ENCODE measurements at places on chromosomes 2 and 18.

DNA sequence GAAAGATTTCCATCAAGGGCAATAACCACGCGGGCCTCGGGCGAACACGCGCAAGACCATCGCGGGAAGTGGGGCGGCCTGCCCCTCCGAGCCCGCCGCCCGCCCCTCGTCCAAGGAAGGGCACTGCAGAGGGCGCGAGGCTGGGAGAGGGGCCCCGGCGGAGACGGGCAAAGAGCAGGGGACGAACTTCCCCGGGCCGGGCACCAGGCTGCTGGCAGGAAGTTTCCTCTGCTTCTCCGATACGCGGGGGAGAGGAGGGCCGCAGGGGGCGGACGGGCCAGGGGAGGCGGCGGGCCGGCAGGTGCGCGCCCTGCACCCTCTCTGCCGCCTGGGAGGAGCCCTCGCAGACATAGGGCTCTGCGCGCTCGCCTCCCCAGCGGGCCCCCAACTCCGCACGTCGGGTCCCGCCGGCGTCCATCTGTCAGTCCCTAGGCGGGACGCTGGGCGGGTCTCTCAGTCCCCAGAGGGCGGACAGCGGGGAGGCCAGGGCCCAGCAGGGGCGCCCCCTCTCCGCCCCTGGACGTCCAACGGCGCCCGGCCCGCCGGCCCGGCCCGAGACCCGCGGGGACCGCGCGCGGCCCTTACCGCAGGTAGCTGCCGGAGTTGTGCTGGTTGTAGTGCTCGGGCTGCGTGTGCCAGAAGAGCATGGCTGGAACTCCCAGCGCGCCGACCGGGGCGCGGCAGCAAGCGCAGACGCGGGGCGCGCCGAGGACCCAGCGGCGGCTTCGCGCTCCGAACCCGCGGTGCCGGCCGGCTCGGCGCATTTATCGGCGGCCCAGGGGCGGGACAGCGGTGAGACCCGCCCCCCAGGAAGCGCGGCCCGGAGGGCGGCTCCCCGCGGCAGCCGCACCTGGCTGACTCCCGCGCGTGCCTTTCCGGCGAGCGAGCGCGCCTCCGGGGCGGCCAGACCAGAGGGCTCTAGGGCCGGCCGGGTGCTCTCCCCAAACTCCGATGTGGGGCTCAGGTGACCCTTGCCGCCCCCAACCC lies at the start of gene TFCP2L1:
Gene TFCP2L1 (minus strand): TSS at position 740 of the 987 bp plus-strand sequence. CDS start 93 bp downstream, at position 647.
- DNase-seq, result no peak

DNA sequence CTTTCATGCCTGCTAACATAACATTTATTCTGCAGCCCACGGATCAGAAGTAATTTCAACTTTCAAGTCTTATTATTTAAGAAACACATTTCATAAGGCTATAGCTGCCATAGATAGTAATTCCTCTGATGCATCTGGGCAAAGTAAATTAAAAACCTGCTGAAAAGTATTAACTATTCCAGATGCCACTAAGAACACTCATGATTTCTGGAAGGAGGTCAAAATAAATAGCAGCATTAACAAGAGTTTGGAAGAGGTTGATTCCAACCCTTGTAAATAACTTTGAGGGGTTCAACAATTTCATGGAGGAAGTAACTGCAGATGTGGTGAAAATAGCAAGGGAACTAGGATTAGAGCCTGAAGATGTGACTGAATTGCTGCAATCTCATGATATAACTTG lies 77.6 kb downstream of the CCDC148 start:
- no peak for DNase-seq

- no peak for DNase-seq
These were observed 3.7 kb downstream of the NEURL3 start for GRCh38 chr2:96501471-96501874.

GRCh38 chr2:74815941-74816340 lies 18.0 kb upstream of the HK2 start:
- DNase-seq, result no peak

DNA sequence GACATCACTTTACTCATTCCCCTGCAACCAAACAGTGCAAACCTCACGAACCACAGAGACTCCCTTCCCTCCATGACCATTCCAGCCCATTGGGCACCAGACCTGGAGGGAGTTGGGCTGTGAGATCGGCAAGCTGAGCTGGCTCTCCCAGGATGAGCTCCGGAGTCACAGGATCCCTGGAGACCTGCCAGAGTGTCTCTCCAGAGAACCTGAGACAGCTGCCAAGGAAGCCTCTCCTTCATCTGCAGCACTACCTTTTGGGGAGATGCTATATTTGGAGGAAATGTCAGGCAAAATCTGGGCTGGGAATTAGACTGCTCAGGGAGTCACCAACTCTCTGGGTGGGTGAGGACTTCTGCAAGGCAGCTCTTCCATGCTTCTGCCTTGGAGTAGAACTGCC lies 417.4 kb downstream of the TNS1 start:
- no peak for DNase-seq

GRCh38 chr18:25112821-25113434 lies 239.0 kb downstream of the ZNF521 start:
- DNase-seq, result no peak

DNA sequence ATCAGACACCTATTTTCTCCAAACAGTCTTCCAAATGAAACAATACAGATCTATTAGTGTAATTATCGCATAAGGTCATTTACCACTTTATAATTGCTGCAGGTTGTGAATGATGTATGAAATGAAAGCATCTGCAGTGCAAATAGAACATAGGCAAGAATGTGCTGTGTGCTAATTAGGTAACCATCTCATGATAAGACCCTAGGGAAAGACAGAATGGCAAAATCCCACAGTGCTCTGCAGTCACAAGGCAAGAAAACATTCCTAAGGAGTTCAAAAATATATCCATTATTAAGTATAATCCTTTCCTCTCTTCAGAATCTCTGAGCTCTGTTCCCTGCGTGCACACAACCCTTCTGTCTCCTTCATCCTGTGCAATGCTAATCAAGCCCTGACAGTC lies 488.1 kb downstream of the NR4A2 start:
- no peak for DNase-seq

- DNase-seq, result no peak
These were observed 513.8 kb downstream of the RNF144A start for GRCh38 chr2:7430869-7431641.

DNA sequence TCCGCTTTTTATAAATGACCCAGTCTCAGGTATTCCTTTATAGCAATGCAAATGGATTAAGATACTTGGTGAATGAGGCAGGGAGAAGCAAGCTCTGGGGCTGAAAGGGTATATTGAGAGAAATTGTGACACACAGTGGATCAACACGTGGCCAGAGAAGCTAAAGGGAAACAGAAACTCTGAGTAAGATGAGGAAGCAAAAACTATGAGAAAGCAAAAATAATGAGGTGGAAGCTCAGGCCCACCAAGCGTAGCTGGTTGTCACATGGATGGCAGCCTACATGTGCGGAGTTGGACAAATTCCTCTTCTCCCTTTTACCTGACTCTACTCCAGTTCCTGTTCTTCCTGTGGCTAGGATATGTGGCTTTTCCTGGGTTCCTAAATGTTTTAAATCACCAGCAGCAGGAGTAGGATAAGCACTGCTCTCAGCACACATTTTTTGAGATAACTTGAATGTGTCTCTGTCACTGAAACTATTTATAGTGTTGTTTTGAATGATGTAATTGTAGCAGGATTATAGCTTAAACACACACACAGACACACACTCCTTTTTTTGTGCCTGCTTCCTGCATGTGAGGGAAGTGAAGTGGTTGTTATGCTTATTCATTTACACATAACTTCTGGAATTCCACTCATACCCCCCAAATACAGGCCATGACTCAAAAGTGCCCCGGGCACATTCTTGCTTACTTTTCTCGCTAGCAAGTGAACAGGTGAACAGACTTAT lies 30.1 kb upstream of the EPC2 start:
- no peak for DNase-seq

DNA sequence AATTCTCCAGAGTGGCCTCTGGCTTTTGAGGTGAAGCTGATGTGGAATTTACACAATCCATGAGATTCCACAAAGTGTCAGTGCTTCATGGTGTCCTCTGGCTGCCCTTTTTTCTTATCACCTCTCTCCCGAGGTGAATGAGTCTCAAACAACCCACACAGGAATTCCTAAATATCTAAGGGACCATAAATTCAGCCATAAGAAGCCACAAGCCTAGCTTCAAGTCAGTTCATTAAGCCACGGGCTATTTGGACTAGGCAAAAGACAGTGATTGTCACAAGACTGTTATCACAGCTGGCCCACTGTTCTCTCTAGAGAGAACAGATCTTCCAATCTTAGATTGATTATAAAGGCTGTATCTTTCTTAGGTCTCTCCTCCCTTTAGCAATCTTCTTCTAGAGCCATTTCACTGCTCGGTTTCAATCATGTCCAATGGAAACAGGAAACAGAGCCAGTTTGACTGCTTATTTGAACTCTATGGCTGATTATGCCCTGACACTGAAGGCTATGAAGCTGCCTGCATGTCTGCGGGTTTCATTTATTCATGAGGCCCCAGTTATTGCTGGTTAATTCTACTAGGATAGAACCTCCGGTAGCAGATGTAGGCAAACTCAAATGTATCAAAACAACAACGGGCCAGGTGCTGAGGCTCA lies 4.1 kb downstream of the NEMP2 start:
- no peak for DNase-seq

- DNase-seq, result no peak
These were observed 9.9 kb downstream of the TNP1 start for GRCh38 chr2:216849987-216850386.
